ENCODE measurements at places on chromosomes 11 and 22.

- no peak for DNase-seq
Measured at GRCh38 chr11:86579406-86579731, 93.0 kb downstream of the ME3 start.

DNA sequence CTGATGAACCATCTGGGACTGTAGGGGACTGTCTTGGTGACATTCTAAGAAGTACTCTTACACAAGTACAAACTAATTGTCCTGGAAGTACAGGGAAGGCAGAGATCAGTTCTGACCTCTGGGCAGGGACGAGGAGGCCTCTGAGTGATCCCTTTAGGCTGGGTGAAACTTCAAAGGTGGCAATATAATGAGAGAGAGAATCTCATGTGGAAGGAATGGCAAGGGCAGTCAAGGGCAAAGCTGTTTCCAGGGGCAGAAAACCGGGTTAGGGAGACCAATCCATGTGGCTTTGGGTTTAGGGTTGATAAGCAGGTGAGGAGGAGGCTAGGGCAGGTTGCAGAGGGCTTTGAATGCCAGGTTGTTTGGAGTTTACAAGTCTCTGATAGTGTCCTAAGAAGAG, 21.3 kb upstream of the MYH9 start:
- DNase-seq = no peak

- no peak for DNase-seq
Measured at GRCh38 chr11:8309862-8310261, 46.2 kb upstream of the LMO1 start.

- no peak for DNase-seq
Measured at GRCh38 chr11:43145653-43146052, 166.1 kb upstream of the API5 start.

GRCh38 chr11:96524475-96524874, 134.7 kb downstream of the JRKL start:
- no peak for DNase-seq

- no peak for DNase-seq
Measured at GRCh38 chr11:68977781-68978625, 2.8 kb downstream of the MRGPRD start.

- DNase-seq = no peak
Measured at GRCh38 chr11:108027057-108027456, 18.4 kb downstream of the CUL5 start.

DNA sequence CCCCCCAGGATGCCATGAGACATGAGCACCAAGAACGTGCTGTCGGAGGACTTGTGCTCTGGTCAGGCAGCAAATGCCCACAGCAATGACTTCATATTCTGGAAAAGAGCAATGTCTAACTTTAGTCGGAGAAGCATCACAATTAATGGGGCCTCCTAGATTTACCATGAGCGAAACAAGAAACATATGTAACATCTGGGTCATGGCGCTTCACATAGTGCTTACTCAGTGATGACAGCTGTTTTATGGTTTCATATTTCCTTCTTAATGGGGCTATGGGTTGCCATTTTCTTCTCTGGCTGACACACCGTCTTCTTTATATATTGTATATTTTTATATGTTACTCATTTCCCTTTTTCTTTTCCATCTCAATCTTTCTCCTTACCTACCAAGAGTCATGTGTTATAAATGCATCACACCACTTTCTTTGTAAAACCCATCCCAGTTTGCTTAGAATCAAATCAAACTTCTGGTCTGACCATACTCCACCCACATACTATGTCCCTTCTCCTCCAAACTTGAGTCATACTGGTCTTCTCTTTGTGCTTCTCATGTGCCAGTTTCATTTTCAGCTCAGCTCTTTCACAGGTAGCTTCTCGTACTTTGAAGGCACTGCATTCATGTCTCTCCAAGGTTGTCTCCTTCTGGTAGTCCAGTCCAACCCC, 9.4 kb upstream of the CASP12 start:
- DNase-seq = no peak

GRCh38 chr11:66881451-66881835, 24.6 kb downstream of the LRFN4 start:
- no peak for DNase-seq

DNA sequence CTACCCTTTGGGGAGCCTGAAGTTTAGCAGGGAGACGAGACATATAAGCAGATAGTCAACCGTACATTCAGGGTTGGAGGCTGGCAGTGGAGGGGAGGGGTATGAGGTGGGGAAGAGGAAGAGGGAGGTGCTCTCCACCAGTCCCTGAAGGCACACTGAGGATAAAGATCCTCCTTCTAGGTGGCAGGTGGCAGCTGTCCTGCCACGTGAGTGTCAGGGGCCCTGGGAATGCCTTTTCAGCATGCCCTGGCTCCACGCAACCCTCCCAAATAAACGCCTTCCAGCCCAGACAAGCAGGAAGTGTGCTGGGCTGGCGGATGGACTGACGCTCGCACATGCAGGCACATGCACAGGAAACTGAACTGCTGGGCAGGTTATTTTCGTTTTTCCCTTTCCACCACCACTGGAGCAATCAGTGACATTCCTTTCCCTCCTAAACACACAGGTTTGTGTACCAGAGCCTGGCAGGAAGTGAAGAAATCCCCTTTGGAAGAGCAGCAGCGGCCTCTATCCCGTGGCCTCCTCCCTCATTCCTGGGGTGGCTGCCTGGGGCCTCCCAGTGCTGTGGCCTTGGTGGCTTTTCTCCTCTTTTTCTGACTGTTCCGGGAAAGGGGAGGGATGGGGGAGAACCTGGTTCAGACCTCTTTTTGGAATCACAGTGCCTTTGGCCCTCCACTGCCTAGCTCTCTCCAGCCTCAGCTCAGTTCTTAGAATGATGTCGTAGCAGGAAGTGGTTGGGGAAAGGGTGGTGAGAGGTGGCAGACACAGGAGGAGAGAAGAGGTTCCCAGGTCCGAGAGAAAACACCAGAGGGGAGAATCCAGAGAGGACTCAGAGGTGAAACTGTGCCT, 157.0 kb upstream of the TIMP3 start:
- peak; percentile 19 for DNase-seq

- no peak for DNase-seq
Measured at GRCh38 chr11:124717786-124718651, 21.7 kb upstream of the NRGN start.

DNA sequence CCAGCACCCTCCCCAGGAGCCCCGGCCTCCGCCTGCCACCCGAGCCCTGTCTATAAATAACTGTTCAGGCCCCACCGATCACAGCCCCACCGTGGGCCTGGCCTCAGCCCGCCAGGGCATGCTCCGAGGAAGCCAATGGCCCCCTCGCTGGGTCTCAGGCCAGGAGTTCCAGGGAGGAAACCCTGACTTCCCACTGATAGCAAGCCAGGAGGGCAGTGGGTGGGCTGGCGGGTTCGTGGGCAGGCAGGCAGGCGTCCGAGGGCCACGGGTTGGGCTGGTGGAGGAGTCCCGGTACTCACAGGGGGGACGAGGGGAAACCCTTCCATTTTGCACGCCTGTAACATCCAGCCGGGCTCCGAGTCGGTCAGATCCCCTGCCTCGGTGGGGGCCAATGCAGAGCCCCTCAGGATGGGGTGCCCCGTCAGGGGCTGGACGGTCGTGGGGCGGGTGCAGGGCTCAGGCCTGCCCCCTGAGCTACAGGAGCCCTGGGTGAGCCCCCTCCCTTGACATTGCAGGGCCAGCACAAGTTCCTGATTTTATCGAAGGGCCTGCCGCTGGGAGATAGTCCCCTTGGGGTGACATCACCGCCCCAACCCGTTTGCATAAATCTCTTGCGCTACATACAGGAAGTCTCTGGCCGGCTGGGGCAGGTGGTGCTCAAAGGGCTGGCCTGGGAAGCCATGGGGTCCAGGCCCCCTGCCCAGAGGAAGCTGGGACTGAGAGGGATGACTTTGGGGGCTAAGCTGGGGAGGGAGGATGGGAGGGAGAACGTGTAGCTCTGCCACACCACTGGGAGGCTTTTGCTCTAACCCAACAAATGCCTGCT, at the start of gene SPI1:
SPI1 (minus strand) TSS at position 538 of the 826 bp plus-strand sequence; CDS start at position 344, 194 bp downstream.
- no peak for DNase-seq

DNA sequence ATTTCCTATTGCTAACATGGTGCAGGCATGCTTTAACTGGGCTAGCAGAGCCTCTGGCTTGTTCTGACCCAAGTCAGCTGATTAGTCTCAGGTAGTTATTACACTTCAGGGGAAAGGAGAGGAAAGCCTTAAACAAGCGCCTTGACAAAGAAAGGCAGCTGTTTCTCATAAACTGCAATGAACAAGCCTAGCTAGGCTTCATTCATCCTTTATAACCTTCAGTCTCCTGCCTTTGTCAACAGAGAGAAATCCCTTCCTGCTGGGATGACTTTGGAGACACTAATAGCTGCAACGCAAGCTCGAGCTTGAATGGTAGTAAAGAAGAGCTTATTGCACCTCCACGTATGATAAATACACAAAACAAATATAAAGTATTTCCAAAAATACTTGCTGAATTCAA, 68.4 kb downstream of the CCDC34 start:
- no peak for DNase-seq

DNA sequence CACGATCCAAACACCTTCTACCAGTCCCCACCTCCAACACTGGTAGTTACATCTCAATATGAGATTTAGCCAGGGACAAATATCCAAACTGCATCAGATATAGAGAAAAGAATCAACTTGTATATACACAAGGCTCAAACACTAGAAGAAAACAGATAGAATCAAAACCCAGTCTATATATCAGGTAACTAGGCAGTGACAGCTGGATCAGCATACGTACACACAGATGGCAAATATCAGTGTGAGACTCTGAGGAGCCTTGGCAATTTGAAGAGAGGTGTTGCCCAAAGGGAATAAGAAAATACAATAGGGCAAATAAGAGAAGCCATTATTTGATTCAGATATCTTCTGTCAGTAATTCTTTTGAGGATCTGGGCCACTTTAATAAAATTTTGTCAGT, 951.3 kb upstream of the CHORDC1 start:
- no peak for DNase-seq

- no peak for DNase-seq
Measured at GRCh38 chr11:2481253-2481652, 36.4 kb downstream of the KCNQ1 start.

GRCh38 chr11:44229624-44230023, 80.3 kb downstream of the ALX4 start:
- DNase-seq = no peak

DNA sequence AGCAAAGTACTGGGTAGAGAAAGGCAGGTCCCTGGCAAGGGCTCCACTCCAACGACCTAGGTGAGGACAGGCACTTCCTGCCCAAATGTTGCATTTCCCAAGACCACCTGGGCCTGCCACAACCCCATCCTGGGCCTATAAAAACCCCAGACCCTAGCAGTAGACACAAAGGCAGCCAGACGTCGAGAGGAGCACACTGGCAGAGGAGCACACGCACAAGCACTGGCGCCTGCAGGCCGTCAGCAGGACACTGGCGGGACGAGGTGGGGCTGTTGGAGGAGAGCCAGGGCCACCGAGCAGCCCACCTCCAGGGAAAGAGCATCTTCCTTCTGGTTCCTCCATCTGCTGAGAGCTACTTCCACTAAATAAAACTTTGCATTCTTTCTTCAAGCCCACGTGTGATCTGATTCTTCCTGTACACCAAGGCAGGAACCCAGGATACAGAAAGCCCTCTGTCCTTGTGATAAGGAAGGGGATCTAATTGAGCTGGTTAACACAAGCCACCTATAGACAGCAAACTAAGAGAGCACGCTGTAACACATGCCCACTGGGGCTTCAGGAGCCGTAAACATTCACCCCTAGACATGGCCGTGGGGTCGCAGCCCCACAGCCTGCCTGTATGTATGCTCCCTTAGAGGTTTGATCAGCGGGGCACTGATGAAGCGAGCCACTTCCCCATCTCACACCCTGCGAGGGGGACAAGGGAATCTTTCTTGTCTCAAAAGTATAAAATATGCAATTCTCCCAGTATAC, 89.7 kb upstream of the MTMR2 start:
- DNase-seq = no peak

DNA sequence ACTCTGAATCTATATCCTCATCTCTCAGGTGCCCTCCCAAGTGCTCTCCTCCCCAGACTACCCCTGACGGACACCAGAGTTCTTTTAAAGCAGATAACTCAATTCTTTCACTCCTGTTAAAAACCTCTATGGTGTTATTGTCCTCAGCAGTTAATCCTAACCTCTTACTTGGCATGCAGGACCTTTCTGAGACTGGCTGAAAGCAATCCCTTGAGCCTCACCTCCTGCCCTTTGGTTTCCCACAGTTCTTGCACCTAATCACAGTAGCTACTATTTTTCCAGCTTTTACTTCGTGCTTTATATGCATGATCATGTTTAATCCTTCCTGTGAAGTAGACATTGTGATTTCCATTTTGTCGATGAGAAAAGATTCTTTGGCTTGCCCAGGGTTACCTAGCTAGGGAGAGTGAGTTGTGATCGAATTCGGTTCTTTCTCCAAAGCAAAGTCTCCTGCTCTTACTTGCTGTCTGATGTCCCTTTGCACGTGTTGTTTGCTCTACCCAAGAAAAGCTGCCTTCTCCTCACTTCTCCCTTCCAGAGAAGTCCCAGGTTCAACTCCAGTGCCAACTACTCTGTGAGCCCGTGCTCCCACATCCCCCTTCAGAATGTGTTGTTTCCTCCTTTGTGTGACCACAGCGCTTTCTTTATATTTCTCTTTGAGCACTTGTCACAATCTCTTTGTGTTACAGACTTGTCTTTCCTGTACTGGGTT, 2.1 kb downstream of the UBE2L3 start:
- DNase-seq = no peak

DNA sequence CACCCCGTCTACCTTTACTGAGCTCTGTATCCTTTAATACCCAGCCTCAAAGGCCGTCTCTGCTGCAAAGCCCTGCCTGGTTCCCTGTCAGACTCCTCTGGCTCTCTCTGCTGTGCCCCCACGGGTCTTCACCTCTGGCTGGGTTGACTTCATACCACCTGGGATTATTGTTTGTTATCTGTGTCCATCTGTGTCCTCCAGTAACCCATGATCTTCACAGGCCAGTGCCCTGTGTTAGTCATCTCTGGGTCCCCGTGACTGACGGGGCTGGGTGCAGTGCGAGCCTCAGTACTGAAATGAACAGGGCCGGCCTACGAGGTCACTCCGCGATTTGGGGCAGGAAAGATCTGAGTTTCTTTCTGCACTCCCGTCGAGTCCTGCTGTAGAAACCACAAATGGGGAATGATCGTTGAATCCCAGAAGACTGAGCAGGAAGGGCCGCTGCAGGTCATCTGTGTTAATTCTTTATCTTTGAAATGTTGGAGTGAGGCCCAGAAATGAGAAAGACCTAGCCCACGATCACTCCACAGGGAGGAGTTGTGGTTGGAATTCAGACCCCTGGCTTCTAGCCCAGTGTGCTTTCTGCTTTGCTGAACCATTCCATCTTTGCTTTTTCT, 12.3 kb upstream of the TUB start:
- no peak for DNase-seq

- no peak for DNase-seq
Measured at GRCh38 chr11:116376547-116376946, 396.2 kb downstream of the BUD13 start.

- DNase-seq = no peak
Measured at GRCh38 chr11:116707161-116707629, 65.6 kb downstream of the BUD13 start.
